NCI-H524 (cell line): ENCODE measurements at places on chromosomes 1 and 21.
A peak's percentile ranks its signal among the peaks of the same experiment; 100 is the strongest.

DNA sequence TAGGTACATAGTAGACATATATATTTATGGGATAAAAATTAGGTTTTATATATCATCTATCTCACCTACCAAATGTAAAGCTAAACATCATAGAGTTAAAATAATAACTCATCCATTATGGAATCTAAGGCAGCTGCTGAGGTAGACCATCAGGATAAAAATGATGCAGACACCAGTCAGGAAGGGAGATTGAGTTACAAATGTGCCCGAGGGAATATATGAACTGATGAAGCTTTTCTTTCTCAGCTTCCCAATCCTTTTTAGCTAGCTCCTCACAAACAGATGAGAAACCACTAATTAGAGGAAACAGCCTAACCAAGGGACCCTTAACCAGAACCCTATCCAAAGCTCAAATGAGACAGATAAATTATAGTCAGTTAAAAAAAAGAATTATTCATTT, 20.9 kb downstream of the TTLL7 start:
- DNase-seq = peak; percentile 28

GRCh38 chr1:205294934-205295333, 26.6 kb downstream of the NUAK2 start:
- no peak for DNase-seq

GRCh38 chr1:223242971-223243370, 99.9 kb upstream of the TLR5 start:
- DNase-seq = no peak

- DNase-seq = no peak
Observed at GRCh38 chr21:17427831-17428483, 84.9 kb upstream of the CXADR start.

GRCh38 chr1:172154551-172154950, 265.9 kb upstream of the C1orf105 start:
- no peak for DNase-seq

- peak; percentile 81 for DNase-seq
Observed at GRCh38 chr1:201539561-201540431, 869 bp downstream of the NAV1 start.

DNA sequence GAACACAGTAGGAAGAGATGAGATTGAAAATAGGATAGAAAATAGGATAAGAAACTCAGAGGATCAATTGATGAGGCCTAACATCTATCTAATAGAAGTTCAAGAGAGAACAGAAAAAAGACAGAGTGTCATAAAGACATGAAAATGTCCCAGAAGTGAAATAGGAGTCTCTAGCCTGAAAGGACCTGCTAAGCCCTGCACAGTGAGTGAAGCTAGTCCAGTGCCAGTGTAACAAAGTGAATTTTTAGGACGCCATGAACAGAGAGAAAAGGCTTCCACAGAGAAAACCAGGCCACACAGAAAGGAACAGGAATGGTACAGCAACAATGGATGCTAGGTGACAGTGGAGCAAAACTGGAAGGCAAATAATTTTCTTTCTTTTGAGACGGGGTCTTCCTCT, 20.3 kb upstream of the LSS start:
- no peak for DNase-seq

DNA sequence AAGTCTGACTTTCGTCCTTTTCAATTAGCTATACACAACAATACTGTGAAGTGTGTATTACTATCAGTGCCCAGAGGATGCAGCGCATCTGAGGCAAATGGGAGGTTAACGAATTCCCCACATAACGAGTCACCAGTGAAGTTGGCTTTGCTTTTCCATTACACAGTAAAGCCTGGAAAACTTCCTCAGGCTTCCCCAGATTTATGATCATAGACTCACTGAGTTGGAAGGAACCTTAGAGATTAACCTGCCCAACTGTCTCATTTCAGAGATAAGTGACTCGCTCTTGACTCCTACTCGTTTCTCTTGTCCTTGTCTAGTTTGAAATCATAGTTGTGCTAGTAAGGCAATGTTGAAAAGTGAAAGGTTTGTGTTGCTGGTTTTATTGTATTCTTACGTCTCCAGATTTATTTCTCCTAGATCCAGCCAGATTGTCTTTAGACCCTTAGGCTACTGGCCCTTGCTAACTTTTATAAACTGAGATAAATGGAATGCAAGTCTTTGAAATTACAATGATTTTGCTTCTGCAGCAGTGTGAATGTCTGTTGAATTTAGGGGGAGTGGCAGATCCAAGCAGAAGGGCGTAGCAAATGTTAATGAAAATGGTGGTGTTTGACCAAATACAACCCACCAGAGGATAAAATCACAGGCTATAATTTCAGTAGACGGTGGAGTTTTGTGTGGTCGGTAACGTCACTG, 17.3 kb downstream of the S1PR1 start:
- no peak for DNase-seq

GRCh38 chr1:75522389-75522788, 88.5 kb downstream of the SLC44A5 start:
- DNase-seq = no peak

DNA sequence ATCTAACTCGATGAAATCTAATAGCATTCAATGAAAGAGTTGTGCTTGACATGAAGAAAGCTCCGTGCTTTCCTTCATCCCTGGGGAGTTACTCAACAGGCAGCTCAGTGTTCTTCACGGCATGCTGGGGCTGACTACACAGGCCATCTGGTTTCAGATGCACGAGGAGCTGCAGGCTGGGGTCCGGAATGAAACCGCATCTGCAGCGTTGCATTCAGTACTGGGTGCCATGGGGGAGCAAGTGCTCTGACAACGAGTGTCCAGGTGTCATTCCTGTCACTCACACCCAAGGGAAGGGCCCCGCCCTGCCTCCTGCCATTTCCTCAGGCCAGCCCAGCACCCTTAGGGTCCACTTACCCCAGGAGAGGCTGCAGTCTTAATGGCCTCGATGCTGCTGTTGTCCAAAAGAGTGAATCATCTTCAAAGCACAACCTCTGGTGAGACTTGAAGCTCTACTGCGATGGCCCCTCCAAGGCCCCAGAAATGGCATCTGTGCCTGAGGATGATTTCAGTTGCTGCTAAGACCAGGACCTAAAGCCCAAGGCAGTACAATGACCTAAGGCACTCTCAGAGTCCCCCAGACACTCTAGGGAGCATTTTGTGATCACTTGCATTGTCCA, 61.4 kb downstream of the STUM start:
- DNase-seq = peak; percentile 68

DNA sequence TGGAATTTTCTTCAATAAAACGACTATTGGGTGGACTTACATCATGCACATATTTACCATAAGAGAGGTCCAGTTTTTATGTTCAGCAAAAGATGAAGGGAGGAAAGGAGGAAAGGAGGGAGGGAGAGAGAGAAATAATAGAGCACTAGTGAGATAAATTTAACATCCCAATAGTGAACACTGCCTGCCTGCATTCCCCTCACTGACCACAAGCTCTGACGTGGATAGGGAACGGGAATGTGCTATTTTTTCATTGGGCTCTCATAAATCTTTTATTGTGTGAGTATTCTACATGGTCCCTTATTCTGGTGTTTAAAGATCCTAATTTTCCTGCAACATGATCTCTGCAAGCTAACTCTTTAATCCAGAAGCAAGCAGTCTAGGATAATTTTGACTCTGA, 82.1 kb downstream of the TTC3 start:
- no peak for DNase-seq

DNA sequence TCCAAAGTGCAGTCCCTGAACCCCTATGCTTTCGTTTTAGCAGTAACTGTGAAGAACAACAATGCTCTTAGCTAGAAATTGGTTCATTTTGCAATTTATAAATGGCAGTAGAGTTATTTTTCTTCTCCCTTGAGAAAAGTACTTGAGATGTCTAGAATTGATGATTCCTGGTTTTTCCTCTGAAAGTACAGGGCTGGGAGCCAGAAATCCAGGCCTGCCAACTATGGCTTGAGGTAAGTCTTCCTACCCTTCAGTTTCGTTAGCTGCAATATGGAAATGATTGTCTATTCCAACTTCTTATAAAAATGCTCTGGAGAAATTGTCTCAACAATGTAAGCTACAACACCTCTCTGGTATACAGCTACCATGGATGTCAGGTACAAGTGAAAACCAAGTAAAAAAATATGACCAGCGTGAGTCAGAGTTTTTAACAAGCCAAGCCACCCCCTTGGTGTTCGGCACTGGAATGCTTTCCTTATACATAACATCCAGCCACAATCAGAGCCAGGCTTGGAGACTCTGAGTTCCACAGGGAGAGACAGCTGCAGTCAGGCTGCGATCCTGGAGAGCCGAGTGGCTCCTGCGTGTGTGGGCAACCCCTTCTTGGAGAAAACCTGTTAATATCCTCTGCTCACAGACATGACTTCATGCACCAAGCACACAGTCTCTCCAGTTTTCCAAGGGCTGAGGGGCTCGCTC, 22.0 kb downstream of the TSPAN2 start:
- DNase-seq = no peak

DNA sequence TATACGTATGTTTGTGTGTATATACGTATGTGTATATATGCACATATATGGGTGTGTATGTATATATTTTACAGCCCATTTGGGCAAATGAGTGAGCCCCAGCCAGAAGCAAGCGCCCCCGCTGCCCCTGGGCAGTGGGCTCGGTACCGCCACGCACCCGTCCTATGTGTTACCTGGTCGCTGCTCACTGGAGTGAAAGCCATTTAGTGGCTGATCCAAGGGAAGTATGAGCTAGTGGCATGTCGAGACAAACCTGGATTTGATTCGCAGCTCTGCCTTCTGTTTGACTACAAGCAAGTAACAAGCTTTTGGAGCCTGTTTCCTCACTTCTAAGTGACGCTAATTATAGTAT, 35.8 kb upstream of the JAK1 start:
- DNase-seq = no peak

- DNase-seq = no peak
Observed at GRCh38 chr1:80050085-80050484, 1043.6 kb upstream of the ADGRL4 start.

GRCh38 chr1:39753132-39754025, 14.7 kb downstream of the PPIE start:
- DNase-seq = no peak

GRCh38 chr1:202952818-202953217, 5.3 kb downstream of the ADIPOR1 start:
- DNase-seq = no peak

DNA sequence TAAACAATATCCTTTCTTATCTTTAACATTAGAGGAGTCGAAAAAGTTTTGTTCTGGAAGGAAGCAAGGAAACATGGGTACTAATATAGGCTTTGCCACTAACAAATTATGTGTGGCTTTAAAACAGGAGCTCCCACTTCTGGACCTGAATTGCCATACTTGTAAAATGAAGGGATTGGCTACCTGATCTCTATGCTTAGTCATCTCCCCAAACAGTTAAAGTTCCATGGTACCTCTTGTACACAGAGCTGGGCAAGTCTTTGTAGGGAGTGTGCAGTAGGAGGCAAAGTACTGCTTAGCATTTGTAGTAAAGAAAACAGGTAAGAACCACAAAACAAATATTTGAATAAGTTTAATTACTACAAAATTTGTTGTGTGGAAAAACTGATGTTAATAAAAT, 81.3 kb downstream of the MAST2 start:
- no peak for DNase-seq

DNA sequence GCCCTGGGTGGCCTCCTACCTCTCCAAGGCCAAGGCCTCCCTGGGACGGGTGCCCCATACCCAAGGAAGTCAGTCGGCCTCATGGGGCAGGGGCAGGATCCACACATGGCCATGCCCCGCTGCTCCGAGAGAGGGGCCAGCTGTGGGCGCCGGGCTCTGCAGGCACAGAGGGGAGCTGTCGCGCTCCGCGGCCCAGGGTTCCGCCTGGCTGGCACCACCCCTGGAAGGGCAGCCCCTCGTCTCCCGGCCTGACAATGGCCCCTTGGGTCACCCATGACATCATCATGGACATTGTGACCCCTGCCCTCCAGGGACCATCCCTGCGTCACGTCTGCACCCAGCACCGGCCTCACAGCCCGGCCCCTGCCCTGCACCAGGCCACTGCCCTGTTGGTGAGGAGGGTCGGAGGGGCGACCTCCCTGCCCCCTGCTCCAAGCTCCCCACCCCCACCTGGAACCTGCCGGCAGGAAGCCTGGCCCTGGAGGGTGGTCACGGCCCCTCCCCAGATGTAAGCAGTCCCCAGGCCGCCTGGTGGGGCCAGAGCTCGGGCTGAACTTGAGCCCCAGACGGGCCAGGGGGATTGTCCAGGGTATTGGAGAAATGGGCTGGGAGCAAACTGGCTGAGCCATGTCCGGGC, 5.8 kb downstream of the TTLL10 start:
- DNase-seq = no peak

DNA sequence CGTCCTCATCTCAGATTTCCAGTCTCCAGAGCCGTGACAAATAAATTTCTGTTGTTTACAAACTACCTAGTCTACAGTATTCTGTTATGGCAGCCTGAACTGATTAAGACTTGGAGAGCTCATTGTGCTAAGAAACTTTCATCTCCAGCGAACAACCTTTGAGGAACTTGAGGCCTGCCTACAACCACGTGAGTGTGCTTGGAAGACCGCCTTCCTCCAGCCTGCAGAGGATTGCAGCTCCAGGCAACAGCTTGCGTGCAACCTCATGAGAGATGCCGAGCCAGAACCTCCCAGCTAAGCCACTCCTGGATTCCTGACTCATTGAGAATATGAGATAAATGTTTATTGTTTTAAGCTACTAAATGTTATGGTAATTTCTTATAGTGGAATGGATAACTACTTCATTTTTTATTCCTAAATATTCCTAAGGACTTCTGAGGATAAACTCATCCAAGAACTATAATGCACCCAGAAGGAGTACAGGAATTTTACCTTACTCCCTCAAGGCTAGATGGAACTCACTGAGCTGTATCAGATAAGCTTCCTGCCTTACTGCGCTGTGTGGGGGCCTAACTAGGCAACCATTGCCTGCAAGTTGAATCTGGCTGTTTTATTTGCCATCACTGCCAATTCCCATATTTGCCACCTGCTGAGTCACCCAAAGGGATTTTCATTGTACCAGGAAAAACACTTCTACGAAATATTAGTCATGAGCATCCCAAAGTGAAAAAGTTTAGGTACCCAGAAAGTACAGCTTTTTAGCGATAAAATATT, 17.6 kb downstream of the FAM177B start:
- DNase-seq = no peak

GRCh38 chr21:24223624-24224023, 1383.7 kb downstream of the MRPL39 start:
- no peak for DNase-seq

GRCh38 chr1:63906047-63906704, 132.4 kb downstream of the ROR1 start:
- peak; percentile 75 for DNase-seq

GRCh38 chr1:175268720-175269119, 76.1 kb upstream of the KIAA0040 start:
- no peak for DNase-seq

GRCh38 chr21:38645282-38645681, 147.0 kb upstream of the ERG start:
- no peak for DNase-seq

GRCh38 chr1:62367005-62367557, 47.8 kb upstream of the KANK4 start:
- no peak for DNase-seq

DNA sequence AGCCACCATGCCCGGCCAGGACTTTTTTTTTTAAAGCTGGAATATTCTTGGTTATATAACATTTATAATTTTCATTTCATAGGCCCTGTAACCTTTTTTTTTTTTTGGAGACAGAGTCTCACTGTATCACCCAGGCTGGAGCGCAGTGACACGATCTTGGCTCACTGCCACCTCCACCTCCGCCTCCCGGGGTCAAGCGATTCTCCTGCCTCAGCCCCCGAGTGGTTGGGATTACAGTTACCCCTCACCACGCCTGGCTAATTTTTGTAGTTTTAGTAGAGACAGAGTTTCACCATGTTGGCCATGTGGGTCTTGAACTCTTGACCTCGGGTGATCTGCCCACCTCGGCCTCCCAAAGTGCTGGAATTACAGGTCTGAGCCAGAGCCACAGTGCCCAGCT, 12.6 kb downstream of the ZYG11B start:
- DNase-seq = no peak

- DNase-seq = no peak
Observed at GRCh38 chr1:29971703-29972102, 735.4 kb downstream of the PTPRU start.
